ENCODE measurements at places on chromosomes 12 and 14.

DNA sequence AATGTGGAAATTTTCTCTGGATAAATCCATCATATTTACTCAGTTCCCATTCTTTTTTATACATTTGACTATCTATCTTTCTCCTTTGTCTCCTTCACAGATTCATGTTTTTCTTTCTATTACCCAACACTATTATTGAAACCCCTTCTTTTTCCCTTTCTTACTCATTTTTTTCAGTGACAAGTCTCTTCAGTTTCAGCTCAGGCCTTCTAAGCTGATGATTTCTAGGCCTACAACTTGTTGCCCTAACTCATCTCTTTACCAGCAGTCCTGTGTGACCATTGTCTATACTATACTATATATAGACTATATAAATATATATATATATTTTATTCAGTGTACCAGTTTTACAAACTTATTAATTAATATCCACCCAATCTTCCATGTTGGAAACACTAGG lies 31.8 kb downstream of the SLC16A7 start:
- no peak for DNase-seq

DNA sequence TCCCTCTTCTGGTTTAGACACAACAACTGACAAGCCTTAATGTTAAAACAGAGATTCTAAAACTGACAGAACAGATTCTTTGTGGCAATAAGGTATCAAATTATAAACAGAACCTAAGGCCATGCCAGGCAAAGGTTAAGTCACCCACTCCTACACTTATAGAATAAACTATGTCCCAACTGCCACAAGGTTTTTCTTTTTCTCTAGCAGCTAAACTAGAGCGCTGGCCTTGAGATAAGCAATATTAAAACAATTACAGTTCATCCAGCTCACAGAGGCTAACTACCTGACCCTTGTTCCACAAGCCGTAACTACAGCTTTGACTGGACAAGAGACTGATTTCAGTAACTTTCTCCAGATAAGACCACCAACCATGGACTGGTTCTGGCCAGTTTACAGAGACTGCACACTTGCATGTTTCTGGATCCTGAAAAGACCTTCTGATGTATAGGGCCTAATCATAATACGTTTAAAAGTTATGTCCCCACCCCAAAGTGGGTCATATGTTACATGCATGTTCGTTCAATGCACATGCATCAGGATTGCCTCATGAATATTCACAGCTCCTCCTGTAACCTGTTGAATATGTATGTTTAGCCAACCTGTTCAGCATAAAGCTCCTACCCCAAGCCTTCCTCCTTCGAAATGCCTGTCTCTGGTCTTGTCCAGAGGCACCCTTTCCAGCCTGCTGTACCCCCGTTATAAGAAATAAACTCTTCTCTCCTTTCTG lies 61.9 kb upstream of the VASH1 start:
- no peak for DNase-seq

GRCh38 chr14:75165586-75166391 lies 10.6 kb downstream of the TMED10 start:
- DNase-seq, result no peak

GRCh38 chr12:112967306-112967705 lies 11.0 kb upstream of the OAS2 start:
- DNase-seq, result no peak

DNA sequence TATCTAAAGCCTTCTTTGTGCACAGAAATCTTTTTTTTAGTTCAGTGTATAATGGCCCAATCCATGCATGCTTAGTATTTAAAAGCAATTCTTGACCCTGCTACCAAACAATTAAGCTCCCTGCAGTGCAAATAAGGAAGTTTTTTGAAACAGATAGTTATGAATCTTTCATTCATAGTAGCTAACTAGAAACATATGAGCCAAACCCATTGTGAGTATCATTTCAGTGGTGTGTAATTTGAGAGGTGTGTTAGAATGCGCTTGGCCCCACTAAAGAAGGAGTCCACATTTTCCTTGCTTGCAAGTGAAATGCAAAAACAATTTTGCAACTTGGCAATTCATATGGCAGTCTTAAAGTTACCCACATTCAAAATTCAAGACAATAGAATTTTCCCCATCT lies 14.4 kb downstream of the EPS8 start:
- DNase-seq, result no peak

GRCh38 chr14:97692084-97692483 lies 894.9 kb downstream of the VRK1 start:
- DNase-seq, result no peak

Data from CD4-positive, alpha-beta T cell treated with Interleukin-6 at 100 ng/mL for 8 hours (primary cell).